ENCODE measurements at places on chromosomes 16 and 17.

- no peak for DNase-seq
Observed at GRCh38 chr17:37273409-37274051, 102.3 kb upstream of the C17orf78 start.

GRCh38 chr17:12719948-12720347, 54.3 kb downstream of the MYOCD start:
- DNase-seq, result no peak

DNA sequence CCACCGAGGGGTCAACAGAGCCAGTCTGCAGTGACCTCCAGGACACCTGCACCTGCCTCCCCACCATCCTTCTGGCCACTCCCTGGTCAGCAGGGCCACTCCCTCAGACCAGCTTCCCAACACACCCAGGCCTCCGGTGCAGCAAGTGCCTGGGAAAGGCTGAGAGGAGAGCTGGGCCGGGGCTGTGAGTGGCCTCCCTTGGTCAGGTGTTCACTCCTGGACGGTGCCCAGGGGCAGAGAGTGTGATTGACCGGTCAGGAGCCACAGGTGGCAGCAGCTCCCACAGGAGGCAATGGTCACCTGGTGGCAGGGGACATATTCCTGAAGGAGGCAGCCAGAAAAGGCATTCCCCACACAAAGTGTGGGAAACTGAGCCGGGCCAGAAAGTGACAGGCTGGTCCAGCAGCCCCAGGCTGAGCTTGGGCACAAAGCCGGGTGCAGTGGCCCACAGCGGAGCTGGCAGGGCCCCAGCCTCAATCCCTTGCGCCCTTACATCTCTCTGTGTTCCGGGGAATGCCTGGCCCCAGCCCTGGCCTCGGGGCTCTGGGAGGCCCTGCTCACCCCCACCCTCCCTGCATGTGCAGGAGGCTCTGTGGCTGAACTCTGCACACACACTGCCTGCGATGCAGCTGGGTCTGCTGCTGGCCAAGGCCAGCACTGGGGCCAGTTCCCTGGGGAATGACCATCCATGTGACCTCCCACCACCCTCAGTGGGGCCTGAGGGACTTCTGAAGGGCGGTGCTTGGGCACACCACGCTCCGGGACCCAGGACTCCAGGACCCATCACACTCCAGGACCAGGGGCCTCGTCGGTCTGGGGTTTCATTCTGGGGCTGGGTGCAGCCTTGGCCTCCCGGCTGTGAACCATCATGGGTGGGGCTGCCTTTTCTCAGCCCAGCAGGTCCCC, 1.2 kb upstream of the C17orf99 start:
- no peak for DNase-seq

- DNase-seq, result no peak
Observed at GRCh38 chr17:29867643-29868181, 62.3 kb downstream of the SSH2 start.

GRCh38 chr17:13393841-13394710, 207.7 kb downstream of the HS3ST3A1 start:
- no peak for DNase-seq

GRCh38 chr16:24088767-24089166, 167.4 kb upstream of the CACNG3 start:
- no peak for DNase-seq

- DNase-seq, result peak; percentile 69
Observed at GRCh38 chr16:79272141-79272577, 328.4 kb downstream of the MAF start.

DNA sequence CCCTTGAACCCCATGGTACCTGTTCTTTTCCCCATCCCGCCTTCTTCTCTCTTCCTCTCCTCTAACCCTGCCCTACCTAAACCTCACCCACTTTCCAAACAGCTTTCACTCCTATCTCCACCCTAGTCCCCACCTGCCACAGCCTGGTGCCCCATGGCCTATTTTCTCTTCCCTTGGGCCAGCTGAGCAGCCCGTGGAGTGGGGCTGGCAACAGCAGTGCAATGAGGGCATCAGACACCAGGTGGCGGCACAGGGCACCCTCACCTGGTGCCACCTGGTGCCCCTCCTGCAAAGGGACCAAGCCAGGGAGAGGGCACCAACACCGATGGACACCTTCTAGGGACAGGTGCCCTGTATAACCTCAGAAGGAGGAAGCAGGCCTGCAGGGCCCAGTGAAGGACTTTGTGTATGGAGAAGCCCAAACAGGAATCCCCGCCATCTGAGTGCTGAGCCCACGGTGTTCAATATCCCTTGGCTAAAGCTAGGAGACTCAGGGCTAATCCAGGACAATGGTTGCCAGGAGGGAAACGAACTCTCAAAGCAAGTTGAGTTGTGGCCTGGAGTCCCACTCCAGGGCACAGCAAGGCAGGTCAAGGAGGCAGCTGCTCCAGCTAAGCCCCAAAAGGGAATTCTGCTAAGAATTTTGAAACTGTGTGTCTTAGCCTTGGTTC, 4.0 kb upstream of the ABCC3 start:
- peak; percentile 73 for DNase-seq

GRCh38 chr16:22092143-22092933, at the start of gene VWA3A:
Gene VWA3A (plus strand): TSS chr16:22092541. CDS start chr16:22092638, 97 bp downstream.
- no peak for DNase-seq

GRCh38 chr16:81445143-81445961, 744 bp downstream of the CMIP start:
- DNase-seq, result peak; percentile 8

DNA sequence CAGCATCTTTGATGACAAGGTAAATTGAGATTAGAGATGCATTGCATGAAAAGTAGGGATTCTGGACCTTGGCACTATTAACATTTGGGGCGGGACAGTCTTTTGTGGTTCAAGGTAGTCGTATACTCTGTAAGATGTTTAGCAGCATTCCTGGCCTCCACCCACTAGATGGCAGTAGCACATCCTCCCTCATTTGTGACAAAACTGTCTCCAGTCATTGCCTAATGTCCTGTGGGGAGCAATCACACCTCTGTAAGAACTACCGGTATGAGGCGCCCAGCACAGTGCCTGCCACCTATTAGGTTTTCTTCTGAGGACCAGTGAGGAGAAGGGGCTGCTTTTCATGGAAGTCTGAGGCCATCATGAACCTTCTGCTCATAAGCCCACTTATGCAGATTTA, 180.8 kb downstream of the RBFOX1 start:
- no peak for DNase-seq

DNA sequence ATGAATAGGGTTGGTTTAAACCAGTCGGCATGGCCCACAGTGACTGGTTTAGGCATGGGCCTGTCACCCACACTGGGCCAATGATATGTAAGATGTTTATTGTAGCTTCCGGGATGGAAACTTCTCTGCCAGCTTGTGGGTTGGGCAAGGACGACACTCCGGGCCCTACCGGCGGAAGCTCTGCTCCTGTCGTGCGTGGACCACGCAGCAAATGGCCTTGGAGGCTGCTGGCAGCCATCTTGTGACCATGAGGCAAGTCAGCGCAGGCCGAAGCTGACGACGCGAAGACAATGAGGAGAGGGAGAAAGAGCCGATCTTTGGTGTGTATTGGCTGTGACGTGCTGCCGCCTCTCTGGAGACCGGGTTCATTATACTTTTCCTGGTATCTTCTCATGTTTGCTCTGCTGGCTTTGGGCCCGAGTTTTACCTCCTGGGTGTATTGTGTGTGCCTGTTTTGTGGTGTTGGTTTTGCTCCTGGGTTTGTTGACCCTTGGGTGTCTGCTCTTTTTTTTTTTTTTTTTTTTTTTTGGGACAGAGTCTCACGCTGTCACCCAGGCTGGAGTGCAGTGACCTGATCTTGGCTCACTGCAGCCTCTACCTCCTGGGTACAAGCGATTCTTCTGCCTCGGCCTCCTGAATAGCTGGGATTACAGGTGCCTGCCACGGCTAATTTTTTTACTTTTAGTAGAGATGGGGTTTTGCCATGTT, 15.4 kb downstream of the SLC25A10 start:
- no peak for DNase-seq

Measured in CD8-positive, alpha-beta T cell (primary cell).